Stimulated activated CD4-positive, alpha-beta T cell treated with anti-CD3 and anti-CD28 coated beads, Interleukin-1b, Interleukin-23, amount 100 ng/mL, for 1 hour (primary cell): ENCODE measurements at places on chromosomes 4 and X.

DNA sequence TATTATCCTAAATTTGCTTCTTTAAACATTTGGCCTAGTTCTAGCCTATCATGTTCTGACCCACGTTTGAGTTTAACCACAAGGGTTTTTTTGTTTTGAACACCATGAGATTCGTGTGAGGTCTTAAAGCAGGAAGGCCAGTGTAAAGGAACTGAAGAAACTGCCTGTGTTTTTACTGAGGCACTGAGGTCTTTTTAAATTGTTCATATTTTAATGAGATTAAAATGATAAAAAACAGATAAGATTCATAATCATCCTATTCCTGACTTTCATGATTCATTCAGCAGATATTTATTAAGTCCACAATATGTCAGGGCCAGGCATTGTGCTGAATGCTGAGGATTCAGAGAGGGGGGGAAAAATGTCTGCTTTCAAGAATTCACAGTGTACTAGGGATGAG is 3.2 kb downstream of the RPS6KA3 start:
- no peak for DNase-seq

- DNase-seq = no peak
Measured at GRCh38 chr4:91837608-91838029, 466.1 kb upstream of the GRID2 start.

- no peak for DNase-seq
Measured at GRCh38 chr4:123672987-123673386, 276.4 kb downstream of the SPRY1 start.

GRCh38 chrX:100341142-100341510 is 68.9 kb downstream of the PCDH19 start:
- no peak for DNase-seq

DNA sequence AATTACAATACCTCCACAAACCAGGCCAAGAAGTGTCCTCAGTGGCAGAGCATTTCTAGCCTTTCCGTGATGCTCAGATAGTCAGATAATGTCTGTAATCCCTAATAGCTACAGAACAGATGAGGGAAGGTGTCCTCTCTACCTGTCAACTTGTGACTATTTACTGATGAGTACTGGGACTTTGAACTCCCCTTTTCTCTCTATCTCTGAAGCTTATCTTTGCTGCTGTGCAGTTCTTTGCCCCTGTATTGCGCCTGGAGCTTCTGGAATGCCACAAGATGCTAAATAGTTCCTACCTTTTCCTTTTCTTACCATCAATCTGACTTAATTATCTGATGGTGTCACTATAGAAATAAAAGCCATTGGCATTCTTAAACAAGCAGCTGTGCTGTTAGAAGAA is 30.5 kb downstream of the FGF2 start:
- DNase-seq = no peak

GRCh38 chrX:3548765-3549391 is 164.6 kb downstream of the PRKX start:
- DNase-seq = no peak

GRCh38 chrX:17788439-17788838 is 51.1 kb downstream of the SCML1 start:
- no peak for DNase-seq

DNA sequence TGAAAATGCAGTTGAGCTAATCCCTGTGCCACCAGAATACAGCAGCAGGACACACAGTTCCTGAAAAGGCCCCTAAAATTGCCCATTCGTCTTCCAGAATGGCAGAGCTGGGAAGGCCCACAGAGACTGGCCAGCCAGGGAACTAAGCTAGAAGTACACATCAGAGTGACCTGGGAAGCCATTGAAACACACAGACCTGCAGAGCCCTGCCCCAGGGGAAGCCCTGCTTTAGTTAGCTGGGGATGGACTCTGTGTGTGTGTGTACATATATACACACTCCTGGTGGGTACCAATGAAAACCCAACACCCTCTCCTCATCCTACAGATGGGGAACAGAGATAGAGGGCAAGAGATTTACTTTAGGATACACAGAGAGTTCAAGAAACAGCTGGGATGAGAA is 227.7 kb downstream of the HS6ST2 start:
- DNase-seq = no peak

GRCh38 chr4:33883111-33883510 is 2361.2 kb downstream of the ARAP2 start:
- DNase-seq = no peak

DNA sequence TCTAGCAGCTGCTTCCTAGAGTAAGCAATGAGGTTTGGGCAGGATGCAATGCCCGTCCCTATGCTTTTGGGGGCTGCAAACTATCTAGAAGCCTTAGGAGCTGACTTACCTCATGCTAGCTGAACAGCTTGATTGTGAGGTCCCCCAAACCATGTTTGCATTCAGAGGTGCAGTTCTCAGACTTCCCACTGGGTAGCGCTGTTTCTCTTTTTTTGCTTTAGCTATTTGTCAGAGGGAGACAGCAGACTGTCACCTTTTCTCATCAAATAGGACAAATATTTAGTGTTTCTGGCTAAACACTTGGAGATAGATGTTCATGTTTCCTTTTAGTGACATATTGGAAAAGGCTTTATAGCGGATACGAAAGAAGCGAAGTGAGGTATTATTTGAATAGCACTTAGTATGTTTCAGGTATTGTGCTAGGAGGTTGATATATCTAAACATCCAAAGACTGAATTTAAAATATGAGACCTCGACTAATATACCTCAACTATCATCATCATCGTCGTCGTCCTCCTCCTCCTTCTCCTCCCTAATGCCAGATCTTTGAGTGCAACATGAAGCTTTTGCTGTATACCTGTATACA is 18.7 kb upstream of the TMEM192 start:
- DNase-seq = peak; percentile 48

DNA sequence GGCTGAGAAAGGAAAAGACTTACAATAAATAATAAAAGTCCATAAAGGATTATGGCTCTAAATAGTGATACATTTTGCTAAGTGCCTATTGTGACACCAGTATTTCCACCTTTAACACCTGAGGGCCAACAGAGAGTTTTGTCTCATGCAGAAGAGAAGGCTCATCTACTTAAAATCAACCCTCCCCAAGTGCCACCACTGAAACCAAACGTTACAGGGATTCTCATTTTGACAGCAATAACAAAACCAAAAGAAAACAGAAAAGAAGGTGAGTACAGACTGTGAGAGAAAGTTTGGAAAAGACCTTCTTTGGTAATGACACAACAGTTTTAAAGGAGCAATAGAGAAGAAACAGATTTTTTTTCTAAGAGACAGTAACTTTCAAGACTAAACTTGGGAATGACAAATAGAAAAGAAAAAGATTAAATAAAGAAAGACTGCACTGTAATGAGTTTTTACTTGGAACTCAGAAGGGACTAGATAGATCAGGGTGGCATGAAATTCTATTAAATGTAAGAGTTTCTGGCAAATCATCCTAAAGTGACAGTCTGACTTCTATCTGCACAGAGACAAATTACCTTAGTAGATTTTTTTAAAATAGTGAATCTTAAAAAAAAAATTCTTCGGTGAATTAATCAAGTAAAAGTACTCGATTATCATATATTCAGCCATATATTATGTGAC is 109.7 kb downstream of the ZNF827 start:
- no peak for DNase-seq

DNA sequence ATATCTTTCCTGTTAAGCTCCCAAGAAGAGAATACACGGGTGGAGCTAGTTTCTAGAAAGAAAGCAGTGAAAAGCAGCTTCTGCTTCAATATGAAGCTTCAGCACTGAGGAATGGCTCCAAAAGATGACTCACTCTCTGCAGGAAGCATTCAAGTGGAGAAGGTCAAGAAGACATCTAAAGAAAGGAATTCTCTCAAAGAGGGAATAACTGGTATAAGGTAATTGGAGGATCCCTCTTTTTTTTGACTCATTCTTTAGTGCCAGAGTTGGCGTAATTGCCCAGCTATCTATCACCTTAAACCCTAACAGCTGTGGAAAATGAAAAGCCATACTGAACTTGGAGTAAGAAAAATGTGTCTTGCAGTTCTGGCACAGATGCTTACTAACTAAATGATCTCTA is 3.5 kb downstream of the EDA2R start:
- DNase-seq = no peak

- DNase-seq = no peak
Measured at GRCh38 chr4:11182586-11183355, 245.9 kb downstream of the HS3ST1 start.

DNA sequence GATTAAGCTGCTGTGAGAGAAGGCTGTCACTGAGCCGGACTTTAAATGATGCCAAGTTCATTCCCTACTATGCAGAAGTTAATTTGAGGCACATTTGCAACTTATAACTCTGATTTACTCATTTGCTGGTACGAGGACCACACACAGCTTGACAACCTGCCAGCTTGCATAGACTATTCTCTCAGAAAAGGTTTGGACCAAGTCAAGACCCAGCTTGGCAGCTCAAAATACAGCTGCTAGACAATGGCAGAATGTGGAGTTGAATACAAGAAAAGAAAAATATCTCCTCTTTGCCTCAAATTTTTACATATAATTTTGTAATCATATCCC is 338.9 kb downstream of the DHX15 start:
- no peak for DNase-seq

DNA sequence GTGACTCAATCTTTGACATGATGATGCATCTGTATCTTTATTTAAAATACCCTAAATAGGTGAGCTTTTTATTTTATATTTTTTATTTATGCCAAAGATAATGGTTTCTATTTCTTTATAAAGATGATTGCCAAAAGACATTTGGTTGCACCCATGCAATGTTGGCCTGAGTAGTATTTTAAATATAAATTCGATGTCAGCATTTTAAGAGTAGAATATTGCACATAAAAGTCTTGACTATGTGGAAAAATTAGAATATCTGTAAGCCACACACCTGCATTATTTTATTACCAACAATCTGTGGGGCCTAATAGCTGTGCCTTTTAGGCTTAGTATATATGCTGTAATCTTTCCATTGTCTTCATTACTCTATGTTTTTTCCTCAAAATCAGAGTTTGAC is 91.4 kb downstream of the CPXCR1 start:
- no peak for DNase-seq

DNA sequence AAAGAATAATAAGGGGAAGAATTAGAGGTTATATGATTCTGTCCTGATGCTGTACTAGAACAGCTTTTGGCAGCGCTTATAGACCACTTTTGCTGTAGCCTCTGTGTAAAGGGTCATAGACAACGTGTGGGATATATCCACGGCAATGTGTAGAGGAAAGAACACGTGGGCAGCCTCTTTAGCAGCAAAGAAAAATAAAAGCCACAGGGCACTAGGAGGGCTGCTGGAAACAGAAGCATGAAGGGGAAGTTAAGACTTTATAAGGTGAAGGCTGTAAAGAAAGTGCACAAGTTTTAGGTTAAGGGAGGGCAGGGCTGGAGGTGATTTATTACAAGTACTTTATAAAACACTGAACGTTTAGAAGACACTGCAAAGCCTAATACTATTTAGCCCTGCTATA is 20.1 kb upstream of the PHEX start:
- DNase-seq = no peak
